ENCODE measurements at places on chromosomes 12 and 14. TPM values are rescaled to one million over a fixed set of nuclear protein-coding genes. Genes with fewer than 3 reads are reported as not detected.

FLRT2 gene
- total RNA-seq = 3.0 TPM

RASSF9 gene
- total RNA-seq = 1.0 TPM

ACOT4 gene
- total RNA-seq = 2.0 TPM

KRAS gene
- 17.5 TPM for total RNA-seq

ITGB7 gene
- 0.46 TPM for total RNA-seq

PTHLH gene
- total RNA-seq = 14.2 TPM

NKX2-1 gene
- 0.07 TPM for total RNA-seq

CFAP251 gene
- total RNA-seq = 1.1 TPM

KRT74 gene
- not detected for total RNA-seq

PPP1R1A gene
- 0.14 TPM for total RNA-seq

ADSS1 gene
- 6.6 TPM for total RNA-seq

CLEC2A gene
- total RNA-seq = not detected

C3AR1 gene
- total RNA-seq = not detected

FOXN4 gene
- 0.04 TPM for total RNA-seq

CLEC2D gene
- 0.48 TPM for total RNA-seq

RERG gene
- 0.26 TPM for total RNA-seq

WSCD2 gene
- total RNA-seq = not detected

GMPR2 gene
- 66.2 TPM for total RNA-seq

EFS gene
- total RNA-seq = not detected

RNASE2 gene
- not detected for total RNA-seq

TSHR gene
- not detected for total RNA-seq
